ENCODE measurements at places on chromosomes 4 and X.

DNA sequence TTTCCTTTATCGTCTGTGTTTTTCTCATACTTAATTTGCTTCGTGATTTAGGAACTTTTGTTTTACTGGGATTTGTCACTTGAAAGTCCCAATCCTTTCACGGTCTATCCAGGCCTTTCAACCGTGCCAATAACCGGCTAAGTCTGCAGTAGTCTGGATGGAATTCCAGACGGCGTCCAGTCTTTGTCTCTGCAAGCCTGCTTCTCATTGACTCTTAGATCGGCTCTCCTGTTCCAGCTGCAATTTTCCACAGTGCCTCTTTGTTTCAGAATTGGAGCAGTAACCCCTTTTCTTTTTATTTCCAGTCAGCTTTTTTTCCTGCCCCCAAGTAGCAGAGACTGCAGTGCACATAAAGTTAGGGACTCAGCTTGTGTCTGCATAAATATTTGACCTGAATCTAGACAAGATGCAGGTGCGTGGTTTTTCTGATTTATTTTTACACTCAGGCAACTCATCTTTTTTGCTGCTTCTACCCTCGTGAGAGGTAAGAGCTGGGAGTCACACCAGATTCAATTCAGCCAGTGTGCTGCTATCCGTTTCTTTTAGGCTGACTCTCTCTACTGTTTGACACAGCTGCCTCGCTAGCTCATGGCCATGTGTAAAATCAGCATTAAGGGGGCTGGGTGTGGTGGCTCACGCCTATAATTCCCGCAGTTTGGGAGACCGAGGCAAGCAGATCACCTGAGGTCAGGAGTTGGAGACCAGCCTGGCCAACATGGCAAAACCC, 37.4 kb upstream of the DHRSX start:
- no peak for DNase-seq

DNA sequence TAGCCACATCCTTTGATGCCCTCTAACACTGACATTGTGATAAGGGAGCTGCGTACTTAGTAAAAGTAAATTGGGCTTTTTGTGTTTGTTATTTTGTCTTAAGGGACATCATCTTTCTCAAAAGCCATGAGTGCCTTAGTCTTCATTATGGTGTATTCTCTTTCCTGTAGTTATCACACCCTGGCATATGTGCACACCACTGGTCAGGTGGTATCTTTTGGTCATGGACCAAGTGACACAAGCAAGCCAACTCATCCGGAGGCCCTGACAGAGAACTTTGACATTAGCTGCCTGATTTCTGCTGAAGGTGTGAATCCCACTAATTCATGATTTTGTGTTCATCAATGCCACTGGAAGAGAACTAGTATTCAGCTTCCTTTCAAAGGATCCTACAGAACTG, 18.0 kb downstream of the HERC6 start:
- DNase-seq: no peak

- DNase-seq: peak; percentile 14
Measured at GRCh38 chrX:136711147-136711546, 63.2 kb downstream of the CD40LG start.

DNA sequence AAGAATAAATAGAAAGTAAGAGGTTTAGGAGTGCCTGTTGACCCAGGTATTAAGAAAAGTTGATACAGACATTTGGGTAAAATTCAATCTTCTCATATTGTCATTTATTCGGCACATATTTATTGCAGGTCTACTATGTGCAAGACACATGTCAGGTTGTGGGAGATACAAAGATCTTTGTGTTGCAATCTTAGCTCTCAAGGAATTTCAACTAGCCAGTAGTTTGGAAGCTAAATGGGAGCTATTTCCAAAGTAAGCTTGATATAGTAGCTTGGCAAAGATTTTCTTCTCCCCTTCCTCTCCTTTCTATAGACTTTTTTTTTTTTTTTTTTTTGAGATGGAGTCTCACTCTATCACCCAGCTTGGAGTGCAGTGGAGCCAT, 122.9 kb downstream of the SYNPO2 start:
- DNase-seq: no peak

- no peak for DNase-seq
Measured at GRCh38 chrX:139920316-139920715, 12.5 kb downstream of the ATP11C start.

GRCh38 chr4:3031357-3032082, 42.8 kb downstream of the HTT-AS start:
- DNase-seq: peak; percentile 98

- DNase-seq: peak; percentile 5
Measured at GRCh38 chr4:172514011-172514410, 654.6 kb upstream of the GALNT7 start.

Measured in thyroid gland (tissue), 4 donors.